Fibroblast of skin of left quadriceps (primary cell): ENCODE measurements at places on chromosomes 3 and 15.
A peak's percentile ranks its signal among the peaks of the same experiment; 100 is the strongest.

DNA sequence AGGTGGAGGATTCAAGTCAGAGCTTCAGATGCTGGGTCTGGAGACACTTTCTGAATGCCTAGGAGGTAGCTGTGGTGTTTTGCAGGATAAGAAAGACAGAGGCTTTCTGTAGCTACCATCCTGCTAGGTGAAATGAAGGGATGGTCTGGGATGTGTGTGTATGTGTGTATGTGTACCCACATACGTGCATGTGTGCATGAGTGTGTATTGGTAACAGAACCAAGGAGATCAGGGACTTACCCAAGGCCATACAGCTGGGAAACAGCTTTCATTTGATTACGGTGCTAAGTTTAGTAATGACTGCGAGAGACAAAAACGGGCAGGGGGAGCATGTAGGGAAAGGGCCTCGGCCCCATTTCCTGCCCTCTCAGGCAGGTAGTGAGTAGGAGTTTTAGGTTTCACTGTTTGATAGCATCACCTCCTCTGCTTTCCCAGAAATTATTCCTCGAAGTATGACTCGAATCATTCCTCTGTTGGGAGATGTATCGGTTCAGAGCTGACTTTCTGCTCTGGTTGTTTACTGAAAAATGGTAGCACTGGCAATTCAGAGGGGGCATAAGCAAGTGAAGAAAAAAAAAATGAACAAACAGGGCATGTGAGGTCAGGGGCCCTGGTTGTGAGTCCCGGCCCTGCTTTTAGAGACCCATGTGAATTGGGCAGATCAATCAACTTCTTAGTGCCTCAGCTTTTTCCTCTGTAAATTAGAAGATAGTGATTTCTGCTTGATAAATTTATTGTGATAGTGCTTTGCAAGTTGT lies 130.7 kb downstream of the LPP start:
- DNase-seq, result no peak

DNA sequence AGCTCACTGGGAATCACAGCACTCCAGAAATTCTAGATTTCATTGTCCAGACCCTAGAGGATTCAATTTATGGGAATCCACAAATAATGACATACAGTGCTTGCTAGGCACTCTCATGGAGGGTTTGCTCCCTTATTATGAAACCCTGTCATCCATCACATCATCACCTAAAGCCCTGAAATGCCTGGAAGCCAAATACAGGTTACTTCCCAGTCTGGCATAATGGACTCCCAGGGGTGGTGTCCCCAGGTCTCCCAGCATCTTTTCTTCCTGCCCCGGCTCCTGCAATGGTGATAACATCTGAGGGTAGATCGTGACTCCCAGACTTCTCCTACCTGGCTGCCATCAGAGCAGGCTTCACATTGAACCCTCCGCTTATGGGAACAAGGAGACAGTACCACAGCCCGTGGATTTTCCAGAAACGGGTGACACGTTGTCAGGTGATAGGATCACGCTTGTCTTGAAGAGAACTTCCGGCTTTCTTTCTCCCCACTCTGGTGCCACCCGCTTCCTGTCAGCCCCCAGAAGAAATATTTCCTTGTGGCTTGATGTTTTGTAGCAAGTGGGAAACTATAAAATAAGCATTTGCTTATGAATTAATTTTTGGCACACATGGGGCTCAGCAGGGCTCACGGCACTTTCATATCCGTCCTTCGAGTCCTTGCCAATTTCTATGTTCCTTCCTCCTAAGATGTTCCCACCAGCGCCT lies 238.7 kb upstream of the BHLHE40 start:
- DNase-seq, result no peak

- no peak for DNase-seq
These were observed 19.0 kb downstream of the NUP210 start for GRCh38 chr3:13401149-13401548.

DNA sequence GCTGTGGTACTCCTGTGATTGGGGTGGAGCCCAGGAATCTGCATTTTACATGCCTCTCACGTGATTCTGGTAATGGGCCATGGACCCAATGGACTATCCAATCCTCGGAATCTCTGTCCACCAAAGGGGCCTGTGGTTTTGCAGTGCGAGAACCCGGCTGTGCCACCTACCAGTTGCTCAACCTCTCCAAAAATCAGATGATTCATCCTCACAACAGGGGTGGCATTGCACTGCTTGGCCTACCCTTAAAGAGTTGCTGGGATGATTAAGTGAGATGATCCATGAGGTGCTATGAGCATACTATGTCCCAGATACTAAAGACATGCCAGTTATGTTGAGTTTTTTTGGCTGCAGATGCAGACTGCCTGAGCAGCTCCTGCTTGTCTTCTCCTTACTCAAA lies 5.1 kb downstream of the ANP32A start:
- no peak for DNase-seq

GRCh38 chr3:143302638-143303171 lies 183.1 kb downstream of the CHST2 start:
- peak; percentile 9 for DNase-seq

DNA sequence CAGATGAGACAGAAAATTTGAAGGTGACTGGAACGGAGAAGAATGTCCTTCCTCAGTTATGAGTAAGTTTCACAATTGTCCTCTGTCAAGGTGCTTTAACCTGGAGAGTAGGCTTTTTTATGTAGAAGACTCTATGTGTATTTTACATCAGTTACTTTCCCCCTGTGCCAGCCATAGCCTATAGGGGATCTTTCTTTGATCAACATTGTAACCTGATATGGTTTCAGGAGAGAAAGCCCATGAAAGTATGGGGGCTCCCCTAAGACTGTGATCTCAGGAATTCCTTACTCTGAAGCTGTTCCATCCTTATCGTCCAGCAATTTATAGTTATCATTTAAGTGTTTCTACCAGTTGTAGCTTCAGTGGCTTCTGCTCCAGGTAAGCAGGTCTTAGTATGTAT lies 1076.3 kb upstream of the EPHA6 start:
- no peak for DNase-seq

DNA sequence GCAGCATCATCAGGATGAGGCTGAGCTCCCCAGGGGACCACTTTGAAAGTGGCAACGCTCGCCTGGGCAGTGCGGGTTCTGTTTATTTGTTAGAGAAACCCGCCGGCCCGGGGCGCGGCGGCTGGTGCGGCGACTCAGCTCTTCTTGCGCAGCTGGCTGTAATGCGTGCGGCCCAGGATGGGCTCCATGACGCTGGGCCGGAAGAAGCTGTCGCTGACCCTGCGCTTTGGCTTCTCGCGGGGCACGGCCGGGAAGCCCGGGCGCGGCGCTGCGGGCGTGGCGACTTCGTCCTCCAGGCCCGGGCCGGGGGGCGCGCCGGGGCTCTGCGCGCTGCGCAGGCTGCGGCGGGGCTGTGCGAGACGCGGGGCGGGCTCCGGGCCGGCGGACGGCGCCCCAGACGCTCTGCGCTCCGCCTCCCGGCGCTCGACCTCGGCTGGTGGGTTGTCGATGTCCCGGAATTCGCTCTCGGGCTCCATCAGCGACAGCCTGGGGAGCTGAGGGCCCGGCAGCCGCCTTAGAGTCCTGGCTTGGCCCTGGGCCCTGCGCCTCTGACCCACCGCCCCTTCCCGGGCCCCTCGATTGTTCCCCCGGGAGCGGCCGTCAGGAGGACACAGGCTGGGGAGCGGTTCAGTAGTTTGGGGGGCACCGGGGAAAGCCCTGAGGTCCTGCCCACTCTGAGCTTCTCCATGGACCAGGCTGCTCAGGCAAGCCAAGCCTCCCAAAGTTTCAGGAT lies 10.3 kb upstream of the KIF7 start:
- DNase-seq, result no peak

DNA sequence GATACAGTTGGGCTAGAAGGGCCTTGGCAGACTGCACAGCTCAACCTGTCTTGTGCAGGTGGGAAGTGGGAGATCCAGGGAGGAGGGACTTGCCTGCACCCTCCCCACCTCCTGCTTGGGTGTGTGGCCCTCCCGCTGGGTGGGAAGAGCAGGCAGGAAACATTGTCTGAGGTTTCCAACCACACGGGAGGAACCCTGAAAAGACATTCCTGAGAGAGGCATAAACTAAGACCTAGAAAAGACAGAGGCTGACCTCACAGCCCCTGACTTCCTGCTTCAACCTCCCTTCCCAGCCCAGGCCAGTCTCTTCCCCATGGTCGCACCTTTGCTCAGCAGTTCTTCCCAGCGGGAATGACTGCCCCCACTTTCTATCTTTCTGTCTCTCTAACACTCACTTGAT lies 46.3 kb upstream of the INSYN1 start:
- DNase-seq, result no peak

- no peak for DNase-seq
These were observed 739 bp downstream of the SNRPN start for GRCh38 chr15:24955531-24955921.

- no peak for DNase-seq
These were observed 1042.8 kb upstream of the NR2F2 start for GRCh38 chr15:95287720-95288103.

DNA sequence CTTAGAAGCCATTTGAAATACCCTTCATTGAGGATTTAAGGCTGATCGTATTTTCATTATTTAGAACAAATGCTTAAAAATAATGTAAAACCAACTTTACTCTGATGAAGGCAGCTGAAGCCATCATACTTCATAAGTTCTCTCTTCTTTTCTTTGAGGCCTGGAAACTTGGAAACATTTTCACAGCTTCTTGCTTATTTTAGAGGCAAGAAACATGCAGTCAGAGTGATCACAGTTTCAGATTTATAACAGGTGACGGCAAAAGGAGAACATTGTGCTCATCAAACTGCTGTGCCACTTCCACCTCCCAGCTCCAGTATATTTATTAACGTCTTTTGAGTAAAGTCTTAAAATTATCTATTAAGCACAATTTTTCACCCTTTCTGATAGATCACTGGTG lies 376.1 kb downstream of the PTPRG start:
- DNase-seq, result no peak

- no peak for DNase-seq
These were observed 4.0 kb downstream of the LAMP3 start for GRCh38 chr3:183158551-183159006.
